ENCODE measurements at places on chromosomes 12 and 14.
A peak's percentile ranks its signal among the peaks of the same experiment; 100 is the strongest.

- no peak for DNase-seq
Measured at GRCh38 chr14:92507174-92507768, 6.3 kb upstream of the RIN3 start.

- no peak for DNase-seq
Measured at GRCh38 chr12:106150555-106150954, 11.8 kb upstream of the NUAK1 start.

- DNase-seq: no peak
Measured at GRCh38 chr12:43730283-43730682, 28.3 kb downstream of the PUS7L start.

GRCh38 chr14:102544046-102544746 lies 34.6 kb upstream of the ANKRD9 start:
- no peak for DNase-seq

DNA sequence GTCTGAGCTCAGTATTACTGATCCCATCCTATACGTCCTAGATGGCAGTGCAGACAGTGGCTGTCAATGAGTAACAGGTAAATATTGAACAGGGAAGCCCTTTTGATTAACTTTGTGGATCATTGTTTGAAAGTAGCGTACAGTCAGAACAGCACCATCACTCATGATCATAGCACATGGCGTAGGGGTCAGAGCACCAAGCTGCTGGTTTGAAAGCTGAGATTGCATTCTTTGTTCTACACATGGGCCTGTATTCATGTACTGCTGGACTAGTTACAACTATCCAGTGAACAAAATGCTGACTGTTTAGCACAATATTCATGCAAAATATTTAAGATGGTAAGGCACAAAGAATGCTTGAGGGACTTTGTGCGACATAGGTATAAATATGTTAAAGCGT lies 131.8 kb downstream of the NPAS3 start:
- DNase-seq: no peak

GRCh38 chr12:69884386-69884785 lies 59.4 kb downstream of the MYRFL start:
- DNase-seq: no peak

DNA sequence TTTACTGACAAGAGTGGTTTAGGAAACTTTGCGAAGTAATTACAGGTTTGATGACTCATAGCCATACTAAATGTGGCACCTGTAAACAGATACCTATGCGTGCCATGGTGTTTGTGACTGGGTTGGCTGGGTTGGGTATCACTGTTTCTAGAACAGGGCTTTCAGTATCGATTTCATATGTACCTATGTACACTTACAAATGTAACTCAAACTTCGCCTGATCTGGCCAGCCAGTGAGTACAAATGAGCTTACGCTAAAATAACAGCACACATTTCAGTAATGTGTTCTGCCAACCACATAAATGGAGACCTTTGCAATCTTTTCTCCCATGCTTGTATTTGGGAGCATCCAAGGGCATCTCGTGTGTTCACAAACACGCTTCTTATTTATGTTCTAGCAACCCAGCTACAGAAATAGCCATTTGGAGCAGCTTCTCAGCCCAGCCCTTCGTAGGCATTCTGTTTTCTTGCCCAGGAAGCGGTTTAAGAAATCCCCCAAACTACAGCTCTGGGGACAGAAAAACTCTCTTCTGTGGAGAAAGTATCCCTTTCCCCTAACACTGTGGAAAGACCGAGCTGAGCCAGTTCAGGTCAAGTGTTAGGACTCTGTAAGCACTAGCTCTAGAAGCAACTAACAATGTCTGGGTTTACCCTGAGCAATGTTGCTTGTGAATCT lies 42.3 kb upstream of the MDM1 start:
- no peak for DNase-seq

DNA sequence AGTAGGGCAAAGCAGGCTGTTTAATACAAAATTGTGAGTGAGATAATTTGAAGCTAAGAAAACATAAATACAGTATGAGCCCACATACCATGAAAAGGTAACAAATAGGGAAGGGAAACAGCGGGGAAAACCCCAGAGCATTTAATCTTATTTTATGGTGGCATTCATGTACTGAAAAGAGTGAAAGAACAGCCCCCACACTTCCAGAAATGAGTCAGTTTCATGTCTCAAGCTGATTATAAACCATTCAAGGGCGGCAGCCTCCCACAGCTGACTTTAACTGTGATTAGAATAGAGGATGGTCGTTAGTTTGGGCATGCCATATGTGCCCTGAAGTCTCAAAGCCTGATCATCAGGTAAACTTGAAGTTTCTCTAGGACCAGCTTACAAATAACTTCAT lies 64.5 kb downstream of the FOXG1 start:
- no peak for DNase-seq

GRCh38 chr14:83172363-83172762 lies 1638.7 kb upstream of the SEL1L start:
- DNase-seq: no peak

DNA sequence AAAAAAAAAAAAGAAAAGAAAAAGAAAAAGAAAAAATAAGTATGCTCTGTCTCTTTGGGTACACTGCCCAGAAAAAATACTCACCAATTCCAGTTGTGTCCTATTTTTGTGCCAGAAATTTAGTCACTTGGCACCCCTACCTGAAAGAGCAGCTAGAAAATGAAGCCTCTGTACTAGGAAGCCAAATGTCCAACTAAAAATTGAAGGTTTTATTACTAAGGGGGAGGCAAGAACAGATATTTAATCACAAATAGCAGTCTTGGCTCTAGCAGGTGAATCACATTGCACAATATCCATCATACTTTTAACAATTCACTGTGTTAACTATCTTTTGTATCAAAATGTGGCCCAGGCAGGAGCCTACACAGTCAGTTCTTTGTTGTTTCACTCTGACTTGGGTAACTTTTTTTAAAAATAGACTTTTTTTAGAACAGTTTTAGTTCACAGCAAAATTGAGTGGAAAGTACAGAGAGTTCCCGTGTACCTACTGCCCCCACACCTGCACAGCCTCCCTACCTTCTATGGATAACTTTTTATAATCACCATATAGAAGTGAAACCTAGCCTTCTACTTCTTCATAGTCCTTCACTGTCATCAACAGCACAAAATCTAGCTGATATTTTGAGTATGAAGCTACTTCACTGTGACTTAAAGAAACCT lies 87.1 kb upstream of the ATF7IP start:
- no peak for DNase-seq

DNA sequence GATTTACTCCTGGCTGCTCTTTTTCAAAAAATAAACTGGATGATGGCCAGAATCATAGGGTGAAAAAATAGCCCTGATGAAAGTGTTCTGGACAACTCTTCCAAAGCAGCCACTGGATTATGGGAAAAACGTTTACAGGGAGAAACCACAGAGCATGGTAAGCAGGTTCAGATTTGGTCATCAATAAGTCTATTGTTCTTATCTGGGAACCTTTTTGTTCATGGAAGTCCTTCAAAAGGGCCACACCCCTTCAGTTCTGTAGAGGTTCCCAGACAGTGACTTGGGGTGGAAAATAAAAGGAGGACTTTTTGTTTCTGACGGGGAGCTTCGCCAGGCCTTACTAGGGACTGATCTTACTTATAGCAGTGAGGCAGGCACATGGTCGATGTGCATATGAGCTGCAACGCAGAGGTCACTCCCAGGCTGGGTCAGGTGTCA lies 117.4 kb upstream of the SLC38A2 start:
- DNase-seq: no peak

GRCh38 chr14:100400115-100400514 lies 77.0 kb downstream of the SLC25A47 start:
- no peak for DNase-seq

DNA sequence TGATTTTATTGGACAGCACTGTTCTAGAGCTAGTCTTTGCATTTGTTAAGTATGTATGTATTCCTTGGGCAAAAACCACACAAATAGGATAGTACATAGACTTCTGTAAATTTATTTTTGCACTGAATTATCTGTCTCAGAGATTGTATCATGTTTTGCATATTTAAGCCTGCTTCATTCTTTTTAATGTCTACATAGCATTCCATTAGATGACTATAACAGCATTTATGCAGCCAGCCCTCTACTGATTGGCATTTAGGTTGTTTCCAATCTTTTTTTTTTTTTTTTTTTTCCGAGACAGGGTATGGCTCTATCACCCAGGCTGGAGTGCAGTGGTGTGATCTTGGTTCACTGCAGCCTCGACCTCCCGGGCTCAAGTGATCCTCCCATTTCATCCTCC lies 34.5 kb downstream of the SYNDIG1L start:
- no peak for DNase-seq

GRCh38 chr14:23653051-23653450 lies 16.9 kb downstream of the DHRS2 start:
- no peak for DNase-seq

- DNase-seq: no peak
Measured at GRCh38 chr14:85090681-85091080, 439.3 kb upstream of the FLRT2 start.

DNA sequence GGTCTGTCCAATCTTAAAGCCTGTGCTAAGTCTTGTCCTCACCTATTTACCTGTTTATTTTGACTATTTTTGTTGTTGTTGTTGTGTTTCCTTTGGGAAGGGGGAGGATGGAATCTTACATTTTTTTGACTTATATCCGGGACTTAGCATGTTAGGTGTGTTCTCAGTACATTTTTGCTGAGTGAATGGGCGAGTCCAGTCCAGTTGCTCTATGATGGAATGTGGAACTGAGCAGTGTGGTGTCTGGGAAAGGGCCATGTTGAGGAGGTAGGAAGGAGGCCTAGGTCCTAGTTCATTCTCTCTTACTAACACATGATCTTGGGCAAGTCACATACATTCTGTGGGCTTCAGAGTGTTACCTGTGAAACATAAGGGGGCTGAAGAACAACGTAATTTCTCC lies 80.9 kb upstream of the SLC38A2 start:
- no peak for DNase-seq

- DNase-seq: peak; percentile 26
Measured at GRCh38 chr14:47438650-47439140, 236.7 kb downstream of the MDGA2 start.

DNA sequence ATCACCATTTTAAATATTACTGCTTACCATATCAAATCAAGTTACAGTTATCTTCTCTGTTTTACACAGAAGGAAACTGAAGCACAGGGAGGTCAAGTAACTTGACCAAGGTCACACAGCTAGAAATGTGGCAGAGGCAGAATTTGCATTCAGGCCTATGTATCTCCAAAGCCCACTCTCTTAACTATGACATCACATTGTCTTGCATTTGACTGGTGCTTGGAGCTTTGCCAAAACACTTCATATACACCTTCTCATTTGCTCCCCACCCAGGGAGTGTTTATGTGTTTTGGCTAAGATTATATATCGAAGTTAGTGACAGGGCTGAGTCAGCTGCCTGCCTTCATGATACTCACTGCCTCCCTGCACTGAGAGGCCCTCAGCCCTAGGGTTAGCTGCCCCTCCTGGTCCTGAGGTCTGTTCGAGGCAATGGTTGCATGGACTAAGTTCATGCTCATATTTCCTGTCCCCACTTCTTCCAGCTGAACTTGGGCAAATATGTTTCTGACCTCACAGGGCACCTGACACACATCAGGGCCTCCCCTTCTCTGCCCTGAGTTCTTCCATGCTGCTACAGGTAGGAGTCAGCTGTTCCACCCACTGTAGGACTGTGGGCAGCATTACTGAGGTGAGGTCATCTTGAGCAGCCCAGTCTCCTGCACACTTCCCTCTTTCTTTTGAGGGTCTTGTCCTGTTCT lies 1.8 kb downstream of the GALNT6 start:
- DNase-seq: no peak

GRCh38 chr12:67042697-67043131 lies 226.4 kb upstream of the CAND1 start:
- DNase-seq: no peak

DNA sequence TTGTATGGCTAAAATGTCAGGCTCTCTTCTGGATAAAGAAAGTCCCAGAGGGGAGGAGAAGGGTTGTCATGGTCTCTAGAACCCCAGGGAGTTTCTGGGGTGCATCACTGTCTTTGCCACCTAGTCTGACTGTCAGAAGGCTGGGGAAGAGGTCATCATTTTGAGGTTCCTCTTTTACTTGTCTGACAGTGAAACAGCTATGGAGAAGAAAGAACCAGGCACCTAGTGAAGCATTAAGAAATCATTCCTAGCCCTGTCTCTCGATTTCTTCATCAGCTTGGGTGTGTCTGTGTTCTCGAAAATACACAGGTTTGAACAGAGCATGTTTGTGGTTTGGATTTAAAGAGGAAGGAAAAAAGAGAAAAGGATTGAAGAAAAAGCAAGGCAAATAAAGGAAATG lies 158.7 kb upstream of the LRIG3 start:
- DNase-seq: no peak

DNA sequence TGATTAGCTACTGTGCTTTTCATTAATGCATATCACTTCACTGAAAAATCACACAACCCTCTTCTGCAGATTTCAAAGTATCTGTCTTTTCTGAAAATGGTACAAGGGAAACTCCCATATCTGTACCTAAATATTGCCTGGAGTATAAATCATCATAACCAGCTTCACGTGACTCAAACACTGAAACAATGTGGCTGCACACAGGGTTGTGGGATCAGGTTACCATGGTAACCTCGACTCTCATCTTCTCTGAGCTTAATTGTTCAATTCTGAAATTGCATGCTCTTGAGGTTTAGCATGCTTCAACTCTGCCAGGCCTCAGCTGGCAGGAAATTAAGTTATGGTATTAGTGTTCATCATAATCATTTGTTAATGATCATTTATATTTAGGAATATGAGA lies 77.5 kb upstream of the CPSF6 start:
- DNase-seq: no peak

- peak; percentile 35 for DNase-seq
Measured at GRCh38 chr14:105527826-105528585, 1.6 kb downstream of the TMEM121 start.

DNA sequence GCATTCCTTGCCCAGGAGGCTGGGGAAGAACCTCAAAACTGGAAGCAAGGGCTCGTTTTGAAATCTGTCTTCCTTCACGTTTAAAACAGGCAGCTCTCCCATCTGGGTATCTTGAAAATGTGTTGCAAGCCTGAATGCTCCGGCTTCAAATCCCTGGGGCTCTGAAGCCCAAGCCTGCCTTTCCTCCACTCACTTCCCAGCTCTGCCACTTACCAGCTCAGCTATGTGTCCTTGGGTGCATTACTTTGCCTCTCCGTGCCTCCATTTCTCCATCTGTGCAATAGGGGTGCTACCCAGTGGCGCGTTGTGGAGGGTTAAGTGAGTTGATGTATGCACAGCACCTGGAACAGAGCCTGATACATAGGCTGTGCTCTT lies 97.6 kb downstream of the GCH1 start:
- DNase-seq: no peak

- DNase-seq: peak; percentile 35
Measured at GRCh38 chr12:114508529-114509129, 102.7 kb upstream of the TBX5 start.

DNA sequence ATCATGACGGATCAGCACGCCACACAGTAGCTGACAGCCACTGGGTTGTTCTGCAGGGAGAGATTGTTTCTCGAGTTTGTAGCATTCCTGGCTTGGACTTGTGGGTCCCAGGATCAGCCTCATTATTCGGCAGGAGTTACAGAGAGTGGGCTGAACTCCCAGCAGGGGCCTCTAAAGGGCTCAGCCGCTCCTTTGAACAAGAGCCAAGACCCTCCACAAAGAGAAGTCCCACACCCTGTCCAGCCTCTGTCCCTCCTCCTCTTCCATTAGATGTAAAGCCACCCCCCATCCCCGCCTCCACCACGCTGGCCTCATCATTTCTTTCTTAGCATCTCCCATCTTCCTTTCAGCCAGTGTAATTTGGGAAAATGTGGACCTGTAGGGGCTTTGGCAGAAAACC lies 96.7 kb upstream of the HSPB8 start:
- DNase-seq: no peak

- no peak for DNase-seq
Measured at GRCh38 chr12:11685316-11685715, 35.8 kb downstream of the ETV6 start.

- no peak for DNase-seq
Measured at GRCh38 chr12:105804591-105805265, 334.0 kb downstream of the NUAK1 start.
